Glutamatergic neuron (in vitro differentiated cells): ENCODE measurements at places on chromosomes 16 and 17. TPM values are rescaled to one million over a fixed set of nuclear protein-coding genes. Genes with fewer than 3 reads are reported as not detected.

Gene SPNS2
- total RNA-seq, result 73.0 TPM

DNA sequence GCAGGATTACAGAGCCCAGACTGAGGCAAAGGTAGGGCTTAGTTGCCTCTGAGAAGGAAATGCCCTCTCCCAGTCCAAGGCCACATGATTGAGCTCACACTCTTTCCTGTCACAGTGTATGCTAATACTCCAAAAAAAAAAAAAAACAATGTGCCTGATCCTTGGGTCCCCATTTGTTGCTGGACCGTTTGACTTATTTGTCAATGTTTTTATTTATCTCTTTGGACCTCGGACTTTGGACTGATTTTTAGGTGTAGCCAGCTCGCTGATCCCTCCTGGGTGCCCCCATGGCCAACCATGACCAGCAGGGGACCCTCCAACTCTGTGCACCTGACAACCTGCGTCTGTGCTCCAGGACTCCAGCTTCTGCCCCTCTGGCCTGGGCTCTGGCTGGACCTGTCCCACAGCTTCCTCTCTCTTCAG is 622 bp upstream of the CCL16 start:
- H3K27me3 ChIP-seq, result peaks cover 4% of the 10 kb centered on the region
- H3K4me1 ChIP-seq, result no peaks in the 10 kb centered on the region
- H3K4me3 ChIP-seq, result no peak overlapping the region
- no peaks in the 10 kb centered on the region for H3K36me3 ChIP-seq
- no peak overlapping the region for H3K27ac ChIP-seq
- no peak for DNase-seq

DNA sequence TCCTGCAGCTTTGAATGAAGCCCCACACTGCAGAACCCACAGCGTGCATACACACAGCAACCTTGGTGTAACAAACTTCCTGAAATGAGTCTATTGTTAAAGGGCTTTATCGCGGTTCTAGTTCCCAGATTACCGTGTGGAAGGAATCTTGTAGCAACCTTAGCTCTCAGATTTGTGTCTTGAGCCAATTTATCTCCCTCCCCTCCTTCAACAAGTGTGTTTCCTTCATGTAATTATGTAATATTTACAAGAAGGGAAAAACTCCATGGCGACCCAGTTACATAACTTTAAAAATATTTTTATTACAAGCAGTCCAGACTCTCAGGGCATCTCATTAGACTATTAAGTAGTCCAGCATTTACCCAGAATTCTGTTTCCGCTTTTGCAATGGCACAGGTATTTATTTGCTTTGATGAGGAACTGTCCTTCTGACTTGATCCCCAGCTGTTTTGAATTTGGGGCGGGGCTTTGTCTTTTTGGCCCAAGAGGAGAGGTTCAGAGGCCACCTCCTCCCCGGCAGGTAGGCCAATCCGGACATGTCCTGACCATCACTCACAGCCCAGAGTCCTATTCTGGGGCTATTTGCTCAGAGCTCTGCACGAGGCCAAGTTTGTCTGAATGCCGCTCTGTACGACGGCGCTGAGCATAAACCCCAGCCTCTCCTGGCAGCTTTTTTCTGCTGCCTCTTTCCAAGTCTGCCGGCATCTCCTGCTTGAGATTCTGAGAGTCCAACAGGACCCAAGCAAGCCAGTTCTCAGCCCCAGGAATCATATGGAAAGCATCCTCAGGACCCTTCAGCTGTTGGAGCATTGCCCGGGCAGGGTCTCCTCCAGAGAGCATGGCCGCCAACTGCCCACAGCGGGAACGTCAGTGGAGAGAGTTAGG is 35.6 kb downstream of the CLEC16A start:
- H3K27ac ChIP-seq, result no peak overlapping the region
- no peaks in the 10 kb centered on the region for H3K36me3 ChIP-seq
- DNase-seq, result no peak
- H3K4me3 ChIP-seq, result no peak overlapping the region
- H3K4me1 ChIP-seq, result peaks cover 29% of the 10 kb centered on the region
- peaks cover 5% of the 10 kb centered on the region for H3K27me3 ChIP-seq

- DNase-seq, result no peak
- no peak overlapping the region for H3K4me3 ChIP-seq
- H3K27ac ChIP-seq, result no peak overlapping the region
- peaks cover 17% of the 10 kb centered on the region for H3K4me1 ChIP-seq
These were observed 16.7 kb downstream of the SBK1 start for GRCh38 chr16:28308794-28309584.

DNA sequence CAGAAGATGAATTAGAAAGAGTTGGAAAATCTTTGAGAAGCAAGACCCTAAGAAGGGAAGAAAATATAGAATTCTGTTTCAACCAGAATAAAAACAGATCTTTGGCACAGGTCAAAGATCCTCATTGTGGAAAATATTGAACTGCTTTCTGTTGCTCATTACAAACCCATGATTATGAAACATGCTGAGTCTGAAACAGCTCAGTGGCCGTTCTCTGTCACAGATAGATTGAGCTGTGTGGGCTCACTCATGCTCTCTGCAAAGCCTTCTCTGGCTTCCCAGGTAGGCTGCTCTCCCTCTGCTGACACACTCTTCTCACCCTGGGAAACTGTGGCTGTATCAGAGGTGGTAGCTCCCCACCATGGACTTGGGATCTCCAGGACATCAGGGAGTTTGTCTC is 3.4 kb upstream of the KRT38 start:
- no peaks in the 10 kb centered on the region for H3K27me3 ChIP-seq
- no peak for DNase-seq
